ENCODE measurements at places on chromosomes 11 and 22.

DNA sequence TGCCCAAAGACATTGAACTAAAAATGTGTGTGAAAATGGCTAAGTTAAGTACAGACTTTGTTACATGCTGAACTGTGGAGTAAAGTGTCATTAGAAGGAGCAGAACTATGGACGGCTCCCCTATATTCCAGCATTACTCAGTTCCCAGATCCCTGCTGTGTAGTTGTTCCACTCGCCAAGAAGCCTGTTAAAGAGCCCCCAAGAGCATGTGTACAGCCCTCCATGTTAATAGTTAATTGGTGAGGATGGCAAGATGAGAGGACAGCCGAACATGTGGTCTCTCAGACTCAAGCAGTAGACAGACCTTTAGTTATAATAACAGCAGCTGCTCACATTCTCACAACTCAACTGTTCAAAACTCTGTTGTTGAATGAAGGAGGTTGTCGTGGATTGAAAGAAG, 127.4 kb downstream of the ELP4 start:
- DNase-seq = no peak

DNA sequence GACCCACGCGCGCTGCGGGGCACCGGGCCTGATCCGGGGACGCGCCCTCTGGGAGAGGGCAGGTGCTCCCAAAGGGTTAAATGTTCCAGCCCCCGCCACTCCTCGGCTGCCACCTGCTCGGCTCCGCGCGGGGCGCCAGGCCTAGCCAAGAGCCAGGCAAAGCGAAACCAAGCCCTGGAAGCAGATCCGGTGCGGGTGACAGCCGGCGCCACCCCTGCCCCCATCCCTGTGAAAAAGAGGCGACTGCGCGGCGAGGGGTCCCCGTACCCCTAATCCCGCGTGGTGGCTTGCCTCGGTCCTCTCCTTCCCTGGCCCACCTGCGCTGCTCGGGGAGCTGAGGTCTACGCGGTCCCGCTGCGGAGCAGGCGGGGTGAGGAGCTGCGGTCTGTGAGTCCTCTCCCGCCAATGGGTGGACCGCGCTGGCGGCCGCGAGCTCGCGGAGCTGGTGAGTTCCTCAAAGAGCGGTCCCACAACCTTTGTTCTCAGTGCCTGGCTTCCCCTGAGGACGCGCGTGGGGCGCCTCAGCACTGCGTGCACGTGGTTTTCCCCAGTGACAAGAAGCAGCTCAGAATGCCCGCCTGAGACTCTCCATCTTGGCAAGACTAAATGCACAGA, at the start of gene ME3:
Gene ME3 (minus strand): TSS at position 610 of the 615 bp plus-strand sequence.
- DNase-seq = no peak

- DNase-seq = no peak
Measured at GRCh38 chr11:126083829-126084607, 21.4 kb upstream of the CDON start.

GRCh38 chr22:33906475-33906874, 13.8 kb downstream of the LARGE1 start:
- no peak for DNase-seq

GRCh38 chr11:122743949-122744348, 88.4 kb downstream of the UBASH3B start:
- no peak for DNase-seq

DNA sequence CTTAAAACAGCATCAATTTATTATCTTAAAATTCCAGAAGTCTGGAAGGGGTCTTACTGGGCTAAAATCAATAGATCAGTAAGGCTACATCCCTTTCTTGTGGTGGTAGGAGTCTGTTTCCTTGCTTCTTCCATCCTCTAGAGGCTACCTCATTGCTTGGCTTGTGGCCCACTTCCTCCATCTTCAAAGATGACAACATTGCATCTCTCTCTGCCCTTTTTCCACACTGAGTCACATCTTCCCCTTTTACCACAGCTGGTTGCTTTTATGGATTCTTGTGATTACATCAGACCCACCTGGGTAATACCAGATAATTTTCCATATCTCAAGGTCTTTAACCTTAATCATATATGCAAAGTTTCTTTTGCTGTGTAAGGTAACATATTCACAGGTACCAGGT, 60.9 kb downstream of the GRIA4 start:
- DNase-seq = peak; percentile 4

DNA sequence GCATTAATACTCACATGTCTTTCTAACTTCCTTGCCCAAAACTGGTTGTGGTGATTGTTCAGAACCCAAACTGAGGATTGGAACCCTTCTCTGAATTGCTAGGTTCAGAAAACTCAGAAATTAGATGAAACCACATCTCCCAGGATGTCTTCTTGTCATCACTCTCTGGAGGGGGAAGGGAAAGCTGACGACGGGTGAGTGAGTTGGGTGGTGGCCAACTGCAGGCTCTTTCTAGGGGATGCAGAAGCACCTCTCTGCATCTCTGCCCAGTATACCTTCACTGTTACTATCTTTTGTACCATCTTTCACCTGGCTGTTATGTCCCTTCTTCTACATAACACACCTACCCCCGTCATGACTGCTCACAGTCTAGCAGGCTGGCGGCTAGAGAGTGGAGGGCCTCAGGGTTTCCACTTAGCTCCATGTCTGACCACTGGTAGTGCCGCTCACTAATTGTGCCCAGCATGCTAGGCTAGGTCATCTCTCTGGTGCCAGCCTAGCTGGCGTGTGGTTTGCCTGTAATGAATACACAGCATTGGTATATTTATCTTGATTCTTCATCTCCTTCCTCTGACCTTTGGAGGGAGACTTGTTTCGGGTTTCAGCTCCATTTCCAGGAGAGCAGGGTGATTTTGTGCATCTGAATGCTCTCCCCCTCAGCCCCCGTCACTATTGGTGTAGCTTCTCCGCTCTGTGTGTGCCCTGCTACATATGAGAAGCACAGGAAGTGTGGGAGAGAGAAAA, 7.3 kb downstream of the GRAMD1B start:
- no peak for DNase-seq

- no peak for DNase-seq
Measured at GRCh38 chr11:7457211-7457610, 28.1 kb upstream of the OLFML1 start.

DNA sequence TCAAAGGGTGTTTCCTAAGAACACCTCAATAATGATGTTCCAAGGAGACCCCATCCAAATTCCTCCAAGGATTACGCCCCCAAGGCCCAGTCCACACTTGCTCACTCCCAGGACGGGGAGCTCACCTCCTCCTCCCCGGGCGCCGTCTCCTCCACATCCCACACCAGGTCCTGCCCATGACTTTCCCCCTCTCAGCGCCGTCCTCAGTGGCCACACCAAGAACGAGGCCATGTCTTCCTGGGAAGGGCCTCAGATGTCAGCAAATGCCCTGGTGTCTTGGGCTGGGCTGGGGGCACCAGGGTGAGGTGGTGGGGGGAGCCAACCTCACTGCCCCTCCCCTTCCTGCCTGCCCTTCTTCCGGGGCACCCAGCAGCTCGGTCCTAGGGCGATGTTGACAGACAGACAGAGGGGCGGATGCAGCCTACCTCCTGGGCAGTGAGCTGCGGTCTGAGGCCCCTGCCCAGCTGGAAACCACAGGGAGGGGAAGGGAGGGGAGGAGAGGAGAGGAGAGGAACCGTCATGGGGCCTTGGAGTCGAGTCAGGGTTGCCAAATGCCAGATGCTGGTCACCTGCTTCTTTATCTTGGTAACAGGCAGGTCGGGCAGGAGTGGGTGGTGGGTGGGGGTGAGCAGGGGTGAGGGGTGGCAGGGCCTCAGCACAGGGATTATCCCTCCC, at the start of the genes C11orf21 and TSPAN32:
Gene C11orf21 (minus strand): TSS at position 288 of the 675 bp plus-strand sequence. CDS start 110 bp downstream, at position 178.
Gene TSPAN32 (plus strand): TSS at position 383 of the 675 bp plus-strand sequence. CDS start 137 bp downstream, at position 520.
- no peak for DNase-seq

- no peak for DNase-seq
Measured at GRCh38 chr11:131089727-131090245, 173.5 kb upstream of the SNX19 start.

DNA sequence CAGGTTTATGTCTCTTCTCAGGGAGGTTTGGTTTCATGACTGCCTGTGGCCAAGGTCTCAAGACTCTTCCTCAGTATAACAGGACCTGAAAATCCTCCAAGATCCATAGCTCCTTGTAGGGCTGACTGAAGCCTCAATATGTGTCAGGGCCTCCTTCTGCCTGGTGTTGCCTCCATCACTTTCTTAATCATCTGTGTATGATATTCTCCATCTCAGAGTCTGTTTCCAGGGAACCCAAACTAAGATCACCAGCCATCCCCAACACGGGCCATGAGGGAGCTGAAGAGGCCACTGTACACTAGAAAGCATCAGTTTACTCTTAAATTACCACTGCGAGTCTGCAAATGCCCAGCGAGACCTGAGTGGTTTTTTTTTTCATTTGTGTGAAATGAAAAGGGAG, 17.7 kb downstream of the GGTLC2 start:
- DNase-seq = no peak

DNA sequence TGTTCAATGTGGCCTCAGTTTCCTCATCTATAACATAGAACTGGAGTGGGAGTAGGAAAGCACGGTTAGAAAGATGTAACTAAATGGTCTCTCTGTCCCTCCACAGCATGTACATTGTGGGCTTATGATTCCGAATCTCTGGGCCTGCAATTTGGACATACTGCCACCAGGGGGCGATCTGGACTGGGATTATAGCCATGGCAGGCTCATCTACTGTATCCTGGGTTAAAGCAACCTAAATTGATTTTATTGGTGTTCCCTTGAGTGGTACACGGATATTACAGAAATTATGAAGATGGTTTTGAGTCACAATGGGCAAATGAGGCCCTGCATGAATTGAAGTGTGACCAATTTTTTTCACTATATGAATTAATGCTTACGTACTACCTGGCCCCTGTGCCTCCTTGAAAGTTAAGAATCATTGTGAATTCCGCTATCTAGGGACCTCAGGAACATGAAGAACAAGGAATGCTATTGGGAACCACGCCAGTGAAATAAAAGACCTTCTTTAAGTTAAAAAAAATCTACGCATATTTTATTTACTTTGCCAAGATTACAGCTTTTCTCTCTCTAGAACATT, 32.9 kb downstream of the TST start:
- no peak for DNase-seq

DNA sequence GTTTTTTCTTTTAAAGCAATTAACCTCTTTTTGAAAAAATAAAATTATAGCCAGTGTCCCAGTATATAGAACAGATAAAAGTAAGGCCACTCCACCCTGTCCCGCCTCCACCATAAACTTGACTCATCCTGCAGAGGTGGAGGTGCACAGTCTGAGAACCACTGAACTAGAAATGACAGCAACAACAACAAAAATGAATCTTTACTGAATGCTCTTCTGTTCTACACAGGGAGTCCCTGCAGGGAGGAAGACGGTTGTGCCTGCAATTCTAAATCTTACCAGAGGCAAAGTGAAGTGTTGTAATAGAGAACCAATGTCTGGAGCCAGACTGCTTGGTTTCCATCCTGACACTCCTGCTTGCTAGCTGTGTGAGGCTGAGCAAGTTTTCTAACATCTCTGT, 162.3 kb downstream of the FBXO7 start:
- no peak for DNase-seq

DNA sequence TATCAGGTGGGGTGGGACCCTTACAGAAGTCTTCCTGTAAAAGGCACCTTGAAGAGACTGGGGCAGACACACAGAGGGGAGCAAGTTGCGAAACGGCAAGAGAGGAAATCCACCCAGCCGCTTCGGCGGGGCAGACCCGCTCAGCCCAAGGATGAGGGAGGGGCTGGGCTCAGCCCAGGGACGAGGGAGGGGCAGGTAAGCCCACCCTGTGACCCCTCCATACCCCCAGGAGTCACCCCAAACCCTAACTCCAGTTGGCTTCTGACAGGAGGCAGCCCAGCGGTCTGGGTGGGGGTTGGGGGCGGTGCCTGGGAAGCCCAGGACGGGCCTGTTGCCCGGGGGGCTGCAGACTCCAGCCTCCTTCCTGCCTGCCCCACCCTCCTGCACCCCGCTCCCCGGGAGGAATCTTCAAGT, 965 bp downstream of the OSBPL5 start:
- no peak for DNase-seq

- peak; percentile 12 for DNase-seq
Measured at GRCh38 chr11:46564459-46564858, 29.4 kb downstream of the AMBRA1 start.

GRCh38 chr22:34880662-34881061, 185.3 kb upstream of the ISX start:
- no peak for DNase-seq

- no peak for DNase-seq
Measured at GRCh38 chr22:38238519-38239071, 34.2 kb downstream of the TMEM184B start.

DNA sequence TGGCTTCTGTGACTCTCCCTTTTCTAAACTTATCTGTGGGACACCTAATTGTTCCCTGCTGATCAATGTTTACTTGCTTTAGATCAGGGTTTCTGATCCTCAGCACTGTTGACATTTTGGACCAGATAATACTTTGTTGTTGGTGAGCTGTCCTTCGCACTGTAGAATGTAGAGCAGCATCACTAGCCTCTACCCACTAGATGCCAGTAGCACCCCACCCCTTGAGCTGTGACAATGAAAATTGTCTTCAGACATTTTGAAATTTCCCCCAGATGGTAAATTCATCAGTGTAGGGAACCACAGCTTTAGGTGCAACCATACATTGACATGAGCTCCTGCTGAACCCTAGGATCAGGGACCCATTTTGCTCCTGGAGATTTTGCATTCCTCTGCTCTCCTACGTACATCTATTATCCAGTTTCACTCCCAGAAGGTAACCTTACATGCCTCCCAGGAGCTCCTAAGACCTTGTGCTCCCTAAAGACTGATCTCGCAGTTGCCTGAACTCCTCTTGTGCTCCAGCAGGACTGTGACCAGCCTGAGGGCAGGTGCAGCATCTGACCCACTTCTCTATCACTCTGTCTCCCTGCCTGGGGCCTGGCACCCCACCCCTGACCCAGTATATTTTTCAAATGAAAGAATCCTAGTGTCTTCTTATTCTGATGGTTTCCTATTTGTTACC, 107.8 kb downstream of the FAR1 start:
- DNase-seq = no peak

DNA sequence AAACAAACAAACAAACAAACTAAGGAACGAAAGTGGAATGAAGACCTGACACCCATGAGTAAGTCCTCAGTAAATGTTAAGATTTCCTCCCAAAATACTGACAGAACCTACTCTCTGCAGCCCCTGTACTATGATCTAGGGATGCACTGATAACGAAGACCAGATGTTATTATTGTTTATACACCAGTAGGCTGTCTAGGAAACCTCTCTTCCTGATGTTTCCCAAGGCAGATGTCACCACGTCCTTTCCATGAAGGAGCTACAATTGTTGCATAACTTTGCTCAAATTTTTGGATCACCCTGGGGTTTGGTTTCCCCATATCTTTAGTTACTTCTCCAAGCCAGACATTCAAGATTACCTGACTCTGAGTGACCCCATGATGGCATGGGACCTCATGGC, 340.7 kb downstream of the MIAT start:
- no peak for DNase-seq
